ENCODE measurements at places on chromosomes 7 and 10.

- no peak for DNase-seq
These were observed 1.2 kb downstream of the KLF6 start for GRCh38 chr10:3783682-3784432.

DNA sequence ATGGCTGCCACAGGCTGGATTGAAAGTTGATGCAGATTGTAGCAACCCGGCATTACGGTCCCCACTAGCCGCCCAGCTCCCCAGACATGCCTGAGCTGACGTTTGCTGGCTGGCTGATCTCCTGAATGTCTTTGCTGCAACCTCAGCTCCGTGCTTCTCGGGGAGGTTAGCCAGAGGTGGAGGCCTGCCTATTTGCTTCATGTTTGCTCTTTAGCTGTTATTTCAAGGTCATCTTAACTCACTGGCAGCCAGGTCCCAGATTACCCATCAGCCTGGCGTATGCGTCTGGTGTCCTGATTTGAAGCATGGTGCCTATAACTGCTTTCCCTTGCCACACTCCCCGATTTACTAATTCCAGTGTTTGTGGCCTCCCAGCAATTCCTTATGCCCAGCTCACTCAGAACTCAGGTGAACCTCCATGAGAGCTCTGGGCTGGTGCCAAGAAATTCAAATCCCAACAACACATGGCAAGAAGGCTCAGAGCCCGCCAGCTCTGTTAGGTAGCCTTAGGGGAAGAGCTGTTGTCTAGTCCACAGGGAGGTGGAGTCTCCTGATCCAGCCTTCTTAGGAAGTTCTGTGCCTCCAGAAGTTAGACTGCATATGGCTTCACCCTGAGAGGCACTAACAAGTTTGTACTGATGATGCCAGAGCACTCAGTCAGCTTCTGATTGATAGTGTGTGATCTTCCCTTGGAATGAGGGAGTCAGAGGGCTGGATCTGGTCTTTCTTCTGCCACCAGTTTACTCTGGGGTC lies 69.7 kb upstream of the EXOC4 start:
- DNase-seq = no peak

DNA sequence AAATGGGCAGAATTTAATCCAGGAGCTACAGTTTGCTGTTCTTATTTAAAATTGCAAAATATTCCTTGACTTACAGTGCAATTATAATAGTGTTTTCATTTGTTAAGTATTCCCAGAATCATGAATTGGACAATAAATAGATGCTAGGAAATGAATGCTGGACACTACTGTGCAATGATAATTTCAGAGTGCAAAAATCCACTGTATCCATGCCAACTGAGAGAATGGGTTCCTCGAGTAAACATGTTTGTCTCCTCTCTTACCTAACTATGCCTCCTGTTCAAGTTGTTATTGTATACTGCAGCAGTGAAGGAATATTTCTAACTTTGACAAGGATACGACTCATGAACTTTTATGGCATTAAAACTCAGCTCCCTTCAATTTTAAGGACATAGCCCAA lies 1396.3 kb downstream of the GATA3 start:
- no peak for DNase-seq

GRCh38 chr7:155291045-155291530 lies 6.6 kb upstream of the INSIG1 start:
- no peak for DNase-seq

GRCh38 chr7:138749960-138750359 lies 47.8 kb upstream of the TMEM213 start:
- no peak for DNase-seq

DNA sequence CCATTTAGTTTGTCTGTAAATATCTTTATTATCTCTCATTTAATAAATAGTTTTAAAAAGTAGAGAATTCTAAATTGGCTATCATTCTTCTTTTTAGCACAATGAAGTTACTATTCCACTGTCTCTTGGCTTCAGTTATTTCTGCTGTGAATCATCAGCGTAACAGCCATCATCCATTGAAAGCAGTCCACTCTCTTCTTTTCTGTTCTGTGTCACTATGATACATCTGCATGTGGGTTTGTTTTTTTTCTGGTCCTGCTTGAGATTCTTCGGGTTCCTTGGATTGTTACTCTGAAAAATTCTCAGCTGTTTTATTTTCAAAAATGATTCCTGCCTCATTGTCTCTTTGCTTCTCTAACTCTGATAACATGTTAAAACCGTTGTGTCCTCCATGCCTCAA lies 52.5 kb downstream of the CSGALNACT2 start:
- no peak for DNase-seq

DNA sequence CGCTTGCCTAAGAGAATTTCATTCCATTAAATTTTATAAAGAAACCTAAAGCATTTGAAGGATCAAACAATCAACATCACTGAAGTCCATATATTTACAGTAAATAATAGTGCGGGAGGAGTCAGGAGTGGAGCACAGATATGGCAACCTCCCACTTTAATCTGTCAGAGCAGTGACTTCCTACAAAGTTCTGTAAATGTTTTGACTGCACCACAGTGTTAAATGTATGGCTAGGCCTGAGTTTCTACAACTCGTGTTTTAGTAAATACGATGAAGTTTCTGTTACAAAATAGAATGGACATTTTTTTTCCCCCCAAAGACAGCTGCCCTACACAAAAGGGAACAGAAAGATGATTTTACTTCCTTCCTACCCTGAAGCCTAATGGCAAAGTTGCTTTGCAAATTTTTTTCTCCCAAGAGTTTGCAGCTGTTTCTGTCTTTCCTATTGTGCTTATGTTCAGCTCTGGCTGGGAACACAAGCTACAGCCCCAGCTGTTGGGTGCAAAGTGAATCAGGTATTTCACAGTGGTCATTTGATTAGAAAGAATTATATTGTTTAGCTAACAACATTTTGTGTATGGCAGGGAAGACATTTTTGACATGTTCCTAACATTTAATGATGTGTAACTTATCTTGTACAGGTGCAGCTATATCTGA lies 62.1 kb downstream of the MET start:
- no peak for DNase-seq

DNA sequence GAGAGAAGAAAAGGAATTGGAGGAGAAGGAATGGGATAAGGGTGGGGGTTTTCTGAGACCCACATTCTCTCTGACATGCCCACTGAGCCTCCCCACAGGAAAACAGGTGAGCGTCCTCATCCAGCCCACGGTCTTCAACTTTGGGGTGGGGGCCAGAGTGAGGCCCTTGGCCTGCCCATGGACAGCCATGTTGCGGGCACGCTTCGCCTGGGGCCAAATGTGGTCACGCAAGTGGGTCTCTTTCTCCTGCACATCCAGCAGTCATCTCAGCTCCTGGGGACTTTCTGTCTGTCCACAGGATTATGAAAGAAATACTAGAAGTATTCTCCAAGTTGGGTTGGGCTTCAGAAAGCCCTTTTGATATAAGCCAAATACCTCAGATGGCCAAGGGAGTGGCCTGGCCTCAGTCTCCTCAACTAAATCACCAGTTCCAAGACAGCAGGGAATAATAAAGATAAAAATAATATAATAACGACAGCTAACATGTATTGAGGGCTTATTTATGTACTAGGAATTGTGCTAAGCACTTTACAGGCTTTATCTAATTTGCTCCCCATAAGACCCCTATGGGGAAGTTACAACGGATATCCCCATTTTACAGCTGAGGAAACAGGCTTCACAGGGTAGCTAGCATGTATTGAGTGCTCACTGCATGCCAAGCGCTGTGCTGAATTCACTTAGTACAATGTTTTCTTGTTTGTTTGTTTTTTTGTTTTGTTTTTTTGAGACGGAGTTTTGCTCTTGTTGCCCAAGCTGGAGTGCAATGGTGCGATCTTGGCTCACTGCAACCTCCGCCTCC lies 57.2 kb upstream of the LBX1 start:
- no peak for DNase-seq

DNA sequence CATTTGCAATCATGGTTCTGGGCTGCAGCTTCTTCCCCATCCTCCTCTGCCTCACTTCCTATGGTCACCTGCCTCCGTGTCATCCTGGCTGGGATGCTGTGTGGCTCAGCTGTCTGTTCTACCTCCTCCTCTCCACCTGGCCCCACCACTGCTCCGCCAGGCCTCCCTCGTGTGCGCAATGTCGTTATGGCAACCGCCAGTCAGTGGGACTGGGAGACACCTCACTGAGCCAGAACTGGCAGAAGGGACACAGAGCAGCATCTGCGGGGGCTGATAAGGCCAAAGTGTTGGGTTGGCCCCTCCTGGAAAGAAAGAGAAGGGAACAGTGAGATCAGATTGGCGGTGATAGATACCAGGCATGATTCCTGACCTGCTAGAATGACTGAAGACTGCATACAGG lies 527.5 kb downstream of the INHBA start:
- no peak for DNase-seq

GRCh38 chr7:156232931-156233705 lies 407.5 kb upstream of the RNF32 start:
- DNase-seq = no peak

- no peak for DNase-seq
These were observed 180.5 kb downstream of the NRP1 start for GRCh38 chr10:33153968-33154327.

DNA sequence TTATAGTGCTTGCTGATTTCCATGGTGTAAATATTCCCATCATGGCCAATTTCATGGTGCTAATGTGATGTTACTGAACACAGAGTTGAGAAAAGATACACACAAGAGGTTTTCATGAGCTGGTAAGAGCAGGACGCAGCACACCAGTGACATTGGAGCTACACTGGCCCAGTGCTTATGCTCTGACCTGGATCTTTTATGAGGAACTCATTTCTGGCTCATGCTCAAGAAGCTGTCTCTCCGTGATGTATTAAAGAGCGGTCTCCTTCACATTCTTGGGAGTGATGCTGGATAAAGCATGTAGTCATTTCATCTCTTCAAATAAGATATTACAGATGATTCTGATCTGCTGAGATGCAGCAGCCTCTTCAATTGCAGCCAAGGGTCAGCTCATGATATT lies 785.2 kb downstream of the GRID1 start:
- DNase-seq = no peak

GRCh38 chr10:95266674-95267095 lies 24.1 kb downstream of the PDLIM1 start:
- DNase-seq = no peak

DNA sequence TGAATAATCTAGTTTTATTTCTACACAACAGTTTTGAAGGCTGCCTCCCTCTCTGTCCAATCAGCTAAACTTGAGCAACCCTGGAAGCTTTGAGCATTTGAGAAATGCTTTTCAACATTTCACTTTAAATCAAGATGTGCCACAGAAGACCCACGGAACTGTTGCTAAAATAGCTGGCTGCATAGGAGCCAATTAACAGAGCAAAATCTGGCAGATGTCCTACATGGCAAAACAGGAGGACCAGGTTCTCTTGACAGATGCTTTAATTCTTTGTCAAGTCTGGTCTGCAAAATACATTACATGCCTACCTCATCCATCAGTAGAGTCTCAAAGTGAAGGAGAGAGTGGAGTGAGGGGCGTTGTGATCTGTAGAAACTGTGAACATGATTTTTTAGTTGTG lies 185.9 kb downstream of the DPY19L1 start:
- no peak for DNase-seq
